Activated CD4-positive, CD25-positive, alpha-beta regulatory T cell (primary cell): ENCODE measurements at places on chromosomes 3 and 15.

DNA sequence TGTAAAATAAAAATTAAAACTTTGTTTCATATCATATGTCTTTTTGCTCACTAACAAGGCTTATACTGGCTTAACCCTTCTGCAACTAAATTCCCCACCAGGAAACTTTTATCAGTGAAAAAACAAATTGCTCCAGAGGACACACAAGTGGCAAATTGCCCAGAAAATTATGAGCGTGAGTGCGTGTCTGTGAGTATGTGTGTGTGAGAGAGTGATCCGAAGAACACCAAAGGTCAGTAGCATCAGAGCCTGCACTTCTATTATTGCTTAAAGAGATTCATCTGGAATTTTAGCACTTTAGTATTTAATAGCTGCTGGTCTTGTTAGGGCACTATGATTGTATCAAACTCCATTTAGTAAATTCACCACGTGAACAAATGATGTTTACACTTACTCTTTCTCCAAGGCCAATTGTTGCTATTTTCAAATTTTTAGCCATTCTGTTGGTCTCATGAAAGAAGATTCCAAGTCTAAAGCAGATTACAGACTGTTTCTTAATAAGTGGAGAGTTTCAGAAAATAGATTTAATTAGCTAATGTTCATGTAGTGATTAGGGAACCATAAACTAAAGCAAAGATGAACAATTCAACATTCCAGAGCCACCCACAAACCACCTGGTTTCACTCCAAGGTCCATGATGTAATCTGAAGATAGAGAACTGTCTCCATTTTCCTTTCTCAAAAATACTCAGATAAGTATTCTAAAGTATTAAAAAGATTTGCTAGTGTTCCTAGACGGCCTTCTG, 91.1 kb upstream of the IL12A start:
- DNase-seq: no peak

DNA sequence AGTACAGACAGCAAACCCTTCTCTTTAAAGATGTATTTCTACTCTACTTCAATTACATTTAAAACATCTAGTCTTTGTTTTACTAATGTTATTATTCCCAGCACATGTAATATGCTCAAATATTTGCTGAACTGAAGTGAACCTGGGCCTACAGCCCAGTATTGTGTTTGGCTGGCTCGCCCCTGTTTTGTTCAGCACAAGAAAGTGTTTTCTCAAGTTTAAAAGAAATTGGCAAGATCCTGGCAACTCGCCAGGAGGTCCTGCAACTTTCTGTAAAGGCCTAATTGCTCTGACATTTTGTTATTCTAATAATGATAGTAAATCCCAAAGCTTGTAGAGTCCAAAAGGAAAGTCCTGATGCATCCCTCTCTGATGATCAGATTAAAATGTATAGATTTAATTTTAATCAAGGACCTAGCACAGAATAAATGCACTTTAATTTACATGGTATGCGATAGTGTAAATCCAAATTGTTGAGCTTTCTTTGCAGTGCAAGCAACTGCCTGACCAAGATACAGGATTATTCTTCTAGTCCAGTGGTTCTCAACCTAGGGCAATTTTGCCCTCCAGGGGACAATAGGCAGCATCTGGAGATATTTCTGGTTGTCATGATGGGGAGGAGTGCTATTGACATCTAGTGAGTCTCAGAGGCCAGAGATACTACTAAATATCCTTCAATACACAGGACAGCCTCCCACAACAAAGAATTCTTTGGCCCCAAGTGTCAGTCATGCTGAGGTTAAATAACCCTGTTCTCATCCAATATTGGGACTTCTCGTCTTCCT, 35.7 kb upstream of the TMOD3 start:
- no peak for DNase-seq

DNA sequence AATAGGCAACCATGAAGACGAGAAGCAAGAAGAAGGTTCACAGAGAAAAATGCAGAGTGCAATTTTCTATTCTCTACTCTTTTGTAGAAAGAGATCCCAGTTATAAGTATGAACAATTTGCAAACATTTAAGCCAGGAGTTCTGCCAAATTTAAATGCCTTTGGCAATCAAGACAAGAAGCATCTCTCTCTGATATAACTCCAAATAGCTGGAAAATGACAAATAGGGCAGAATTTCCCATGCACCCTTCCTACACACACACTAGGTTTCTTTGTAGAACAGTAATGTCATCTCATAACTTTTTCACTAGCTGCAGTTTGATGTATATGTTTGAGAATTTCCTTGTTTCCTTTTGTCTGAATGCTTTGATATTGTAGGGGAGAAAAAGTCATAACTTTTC, 333.5 kb upstream of the AZI2 start:
- DNase-seq: no peak

- no peak for DNase-seq
Observed at GRCh38 chr15:49134683-49135341, 20.6 kb downstream of the COPS2 start.

GRCh38 chr3:38126121-38126892, 10.6 kb downstream of the ACAA1 start:
- no peak for DNase-seq
